Stimulated activated naive B cell treated with anti-CD40 and anti-IgM and Interleukin-4, amounts not matched to agents 10 μg/mL and 1 μg/mL and 100 μg/mL, for 72 hours (primary cell): ENCODE measurements at places on chromosomes 4 and X.
A peak's percentile ranks its signal among the peaks of the same experiment; 100 is the strongest.

DNA sequence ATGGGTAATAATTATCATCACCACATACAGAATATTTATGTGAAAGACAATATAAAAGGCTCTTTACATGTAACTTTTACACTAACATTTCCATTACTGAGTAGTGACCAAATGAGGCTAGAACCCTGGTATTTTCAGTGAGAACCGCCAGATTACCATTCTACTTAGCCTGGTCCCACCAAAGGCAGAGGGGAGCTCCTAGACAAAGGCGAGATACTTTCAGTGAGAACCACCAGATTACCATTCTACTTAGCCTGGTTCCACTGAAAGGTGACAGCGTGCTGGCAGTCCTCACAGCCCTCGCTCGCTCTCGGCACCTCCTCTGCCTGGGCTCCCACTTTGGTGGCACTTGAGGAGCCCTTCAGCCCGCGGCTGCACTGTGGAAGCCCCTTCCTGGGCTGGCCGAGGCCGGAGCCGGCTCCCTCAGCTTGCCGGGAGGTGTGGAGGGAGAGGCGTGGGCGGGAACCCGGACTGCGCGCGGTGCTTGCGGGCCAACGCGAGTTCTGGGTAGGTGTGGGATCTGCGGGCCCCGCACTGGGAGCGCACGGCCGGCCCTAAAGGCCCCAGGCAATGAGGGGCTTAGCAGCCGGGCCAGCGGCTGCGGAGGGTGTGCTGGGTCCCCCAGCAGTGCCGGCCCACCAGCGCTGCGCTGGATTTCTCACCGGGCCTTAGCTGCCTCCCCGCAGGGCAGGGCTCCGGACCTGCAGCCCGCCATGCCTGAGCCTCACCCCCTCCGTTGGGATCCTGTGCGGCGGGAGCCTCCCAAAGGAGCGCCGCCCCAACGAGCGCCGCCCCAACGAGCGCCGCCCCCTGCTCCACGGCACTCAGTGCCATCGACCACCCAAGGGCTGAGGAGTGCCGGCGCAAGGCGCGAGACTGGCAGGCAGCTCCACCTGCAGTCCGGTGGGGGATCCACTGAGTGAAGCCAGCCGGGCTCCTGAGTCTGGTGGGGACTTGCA, 1276.1 kb downstream of the PCDH7 start:
- H3K4me1 ChIP-seq = no peaks in the 10 kb centered on the region
- DNase-seq = no peak
- no peaks in the 10 kb centered on the region for H3K27me3 ChIP-seq
- H3K4me3 ChIP-seq = no peak overlapping the region

DNA sequence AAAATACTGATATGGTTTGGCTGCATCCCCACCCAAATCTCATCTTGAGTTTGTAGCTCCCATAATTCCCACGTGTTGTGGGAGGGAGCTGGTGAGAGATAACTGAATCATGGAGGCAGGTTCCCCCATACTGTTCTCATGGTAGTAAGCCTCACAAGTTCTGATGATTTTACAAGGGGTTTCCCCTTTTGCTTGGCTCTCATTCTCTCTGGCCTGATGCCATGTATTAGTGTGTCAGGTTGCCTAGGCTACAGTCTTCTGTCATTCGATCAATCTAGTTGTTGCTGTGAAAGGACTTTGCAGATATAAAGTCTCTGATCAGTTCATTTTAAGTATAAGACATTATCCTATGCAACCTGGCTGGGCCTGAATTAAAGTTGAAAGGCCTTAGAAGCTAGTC, 209.3 kb upstream of the MAOA start:
- no peak for DNase-seq
- H3K36me3 ChIP-seq = peaks cover 2% of the 10 kb centered on the region
- no peak overlapping the region for H3K4me3 ChIP-seq
- H3K27ac ChIP-seq = no peak overlapping the region

DNA sequence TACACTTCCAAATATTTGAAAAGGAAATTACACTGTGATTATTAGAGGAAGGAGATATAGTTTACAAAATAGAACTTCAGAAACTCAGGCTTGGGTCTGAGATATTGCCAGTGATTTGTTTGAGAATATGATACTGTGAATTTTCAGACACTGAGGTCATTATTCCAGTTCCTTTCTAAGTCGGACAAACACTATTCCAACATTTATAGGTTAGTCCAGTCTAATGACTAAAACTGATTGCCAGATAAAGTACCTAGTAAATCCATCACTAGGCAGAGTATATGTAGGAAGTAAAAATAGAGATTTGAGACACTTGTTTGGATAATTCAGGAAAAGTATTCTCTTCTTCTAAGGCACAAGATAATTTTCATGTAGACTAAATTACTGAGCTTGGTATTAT, 13.2 kb downstream of the MTTP start:
- no peak for DNase-seq
- H3K27me3 ChIP-seq = peaks cover 16% of the 10 kb centered on the region
- no peaks in the 10 kb centered on the region for H3K36me3 ChIP-seq

DNA sequence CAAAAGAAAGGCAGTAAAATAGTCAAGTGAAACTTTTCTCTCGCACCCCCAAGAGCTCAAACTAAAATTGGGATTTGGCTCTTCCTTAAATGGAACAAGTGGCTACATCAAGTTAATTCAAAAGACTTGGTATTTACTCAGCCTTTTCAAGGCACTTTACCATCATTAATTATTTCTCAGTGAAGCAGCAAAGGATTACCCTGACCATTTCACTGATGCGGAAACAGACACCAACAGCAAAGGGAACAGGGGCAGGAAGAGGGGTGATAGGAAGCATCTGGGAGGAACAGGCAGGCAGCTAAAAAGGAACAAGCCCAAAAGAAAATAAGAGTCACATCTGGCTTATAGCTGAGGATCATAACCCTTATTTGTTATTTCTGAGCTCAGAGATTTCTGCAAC, 2.7 kb downstream of the SCML2 start:
- peaks cover 13% of the 10 kb centered on the region for H3K4me1 ChIP-seq
- peaks cover 9% of the 10 kb centered on the region for H3K27me3 ChIP-seq
- H3K36me3 ChIP-seq = no peaks in the 10 kb centered on the region

- peaks cover 42% of the 10 kb centered on the region for H3K36me3 ChIP-seq
- no peak overlapping the region for H3K27ac ChIP-seq
Measured at GRCh38 chr4:159337041-159337440, 234.2 kb downstream of the RAPGEF2 start.

GRCh38 chr4:186954509-186954908, 230.9 kb upstream of the FAT1 start:
- H3K36me3 ChIP-seq = no peaks in the 10 kb centered on the region
- no peak overlapping the region for H3K4me3 ChIP-seq
- H3K4me1 ChIP-seq = no peaks in the 10 kb centered on the region
- H3K27ac ChIP-seq = no peak overlapping the region
- no peaks in the 10 kb centered on the region for H3K27me3 ChIP-seq

GRCh38 chrX:102978594-102978993, 41.5 kb downstream of the RAB40AL start:
- no peaks in the 10 kb centered on the region for H3K4me1 ChIP-seq
- no peak overlapping the region for H3K4me3 ChIP-seq

GRCh38 chr4:80154545-80154933, 42.8 kb upstream of the PRDM8 start:
- no peak overlapping the region for H3K27ac ChIP-seq
- H3K36me3 ChIP-seq = no peaks in the 10 kb centered on the region
- H3K4me1 ChIP-seq = peaks cover 11% of the 10 kb centered on the region
- no peaks in the 10 kb centered on the region for H3K27me3 ChIP-seq

GRCh38 chr4:86981789-86982188, 47.0 kb downstream of the AFF1 start:
- peak overlapping the region; percentile 57 for H3K4me3 ChIP-seq
- H3K36me3 ChIP-seq = peaks cover 6% of the 10 kb centered on the region
- H3K27ac ChIP-seq = peak overlapping the region; percentile 56
- DNase-seq = peak; percentile 21
- H3K4me1 ChIP-seq = peaks cover 44% of the 10 kb centered on the region
- no peaks in the 10 kb centered on the region for H3K27me3 ChIP-seq

GRCh38 chrX:29044423-29045184, 457.4 kb downstream of the IL1RAPL1 start:
- no peak overlapping the region for H3K4me3 ChIP-seq
- no peaks in the 10 kb centered on the region for H3K27me3 ChIP-seq
- H3K4me1 ChIP-seq = no peaks in the 10 kb centered on the region
- no peak for DNase-seq

DNA sequence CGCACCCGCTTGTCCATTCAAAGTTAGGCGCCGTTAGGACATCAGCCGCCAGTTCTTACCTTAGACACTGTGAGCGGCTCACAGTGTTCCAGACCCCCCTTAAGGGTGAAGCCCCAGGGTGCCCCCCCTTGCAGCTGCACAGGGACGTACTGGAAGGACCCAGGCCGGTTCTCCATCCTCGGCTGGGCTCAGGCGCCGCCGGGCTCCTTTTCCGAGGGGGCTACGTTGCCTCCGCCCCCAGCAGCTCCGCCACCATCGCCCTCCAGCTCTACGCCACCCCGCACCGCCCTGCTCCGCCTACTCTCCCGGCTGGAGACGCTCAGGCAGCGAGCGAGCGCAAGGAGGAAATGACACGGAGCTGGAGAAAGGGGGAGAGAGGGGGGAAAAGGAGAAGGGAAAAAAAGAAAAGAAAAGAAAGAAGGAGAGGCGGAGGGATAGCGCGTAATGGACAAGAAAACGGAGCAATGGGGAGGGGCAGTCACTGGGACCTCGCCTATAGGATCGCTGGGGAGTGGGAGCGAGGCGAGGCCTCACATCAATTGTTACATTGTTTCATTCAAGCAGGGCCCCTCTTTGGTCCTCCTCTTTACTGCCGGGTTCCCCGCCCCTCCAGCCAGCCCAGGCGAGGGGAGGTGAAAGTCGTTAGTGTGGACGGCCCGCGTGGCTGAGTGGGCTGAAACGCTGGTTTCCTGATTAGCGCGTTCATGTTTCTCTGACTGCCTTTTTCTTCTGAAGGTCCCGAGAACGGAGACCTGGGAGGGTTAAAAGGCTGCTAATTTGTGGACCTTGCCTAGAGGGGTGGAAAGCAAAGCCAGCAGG, at the start of gene SHROOM4:
Gene SHROOM4, minus strand, starts transcription at position 352 of the 819 bp plus-strand sequence. Its CDS starts 176 bp downstream, at position 176.
- no peak within 1 kb of the TSS for H3K27ac ChIP-seq
- H3K4me3 ChIP-seq = no peak within 1 kb of the TSS
- H3K36me3 ChIP-seq = no peaks in the 10 kb centered on the region
- H3K27me3 ChIP-seq = peaks cover 40% of the 10 kb centered on the region

DNA sequence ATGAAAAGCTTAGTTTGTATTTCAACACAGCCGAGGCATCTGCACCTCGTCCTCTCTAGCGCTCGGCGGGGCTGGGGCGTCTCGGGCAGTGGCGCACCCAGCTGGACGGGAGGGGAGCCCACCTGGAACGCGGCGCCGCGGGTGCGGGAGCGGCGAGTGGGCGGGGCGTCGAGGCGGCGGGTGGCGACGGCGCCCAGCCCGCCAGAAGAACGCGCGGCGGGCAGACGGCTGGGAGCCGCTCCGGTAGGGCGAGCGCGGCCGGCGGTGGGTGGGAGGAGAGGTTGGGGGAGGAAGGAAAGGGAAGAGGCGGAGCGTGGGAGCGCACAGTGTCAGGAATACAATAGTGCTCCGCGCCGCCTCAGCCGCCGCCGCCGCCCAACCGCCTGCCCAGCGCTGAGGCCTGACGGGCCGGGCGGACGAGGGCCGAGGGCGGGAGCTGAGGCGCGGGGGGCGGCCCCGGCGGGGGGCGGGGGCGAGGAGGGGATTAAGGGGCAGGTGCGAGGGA, at the start of gene JADE3:
Gene JADE3, plus strand, starts transcription at position 324 of the 505 bp plus-strand sequence. CDS start 72,474 bp downstream, outside the sequence.
- peak; percentile 31 for DNase-seq
- H3K27ac ChIP-seq = peak within 1 kb of the TSS; percentile 74

DNA sequence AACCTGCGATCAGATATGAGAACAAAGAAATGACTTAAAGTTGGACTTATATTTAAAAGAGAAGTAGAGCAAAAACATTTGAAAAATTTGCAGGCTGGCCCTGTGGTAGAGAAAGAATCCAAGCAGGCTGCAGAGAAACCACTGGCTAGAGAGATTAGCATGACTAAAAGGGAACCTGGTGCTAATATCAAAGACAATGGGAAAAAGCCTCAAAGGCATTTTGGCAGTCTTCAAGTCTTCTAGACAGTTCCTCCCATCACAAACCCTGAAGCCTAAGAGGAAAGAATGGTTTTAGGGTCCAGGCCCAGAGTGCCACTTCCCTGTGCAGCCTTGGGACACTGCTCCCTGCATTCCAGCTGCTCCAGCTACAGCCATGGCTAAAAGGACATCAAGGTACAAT, 33.4 kb downstream of the KCTD8 start:
- DNase-seq = no peak
- H3K27me3 ChIP-seq = no peaks in the 10 kb centered on the region
- H3K27ac ChIP-seq = no peak overlapping the region
- H3K4me3 ChIP-seq = no peak overlapping the region
- no peaks in the 10 kb centered on the region for H3K4me1 ChIP-seq
- H3K36me3 ChIP-seq = no peaks in the 10 kb centered on the region

GRCh38 chr4:48388525-48389154, 47.3 kb downstream of the SLAIN2 start:
- H3K27me3 ChIP-seq = no peaks in the 10 kb centered on the region
- peaks cover 34% of the 10 kb centered on the region for H3K36me3 ChIP-seq
- H3K4me3 ChIP-seq = no peak overlapping the region
- no peak overlapping the region for H3K27ac ChIP-seq

DNA sequence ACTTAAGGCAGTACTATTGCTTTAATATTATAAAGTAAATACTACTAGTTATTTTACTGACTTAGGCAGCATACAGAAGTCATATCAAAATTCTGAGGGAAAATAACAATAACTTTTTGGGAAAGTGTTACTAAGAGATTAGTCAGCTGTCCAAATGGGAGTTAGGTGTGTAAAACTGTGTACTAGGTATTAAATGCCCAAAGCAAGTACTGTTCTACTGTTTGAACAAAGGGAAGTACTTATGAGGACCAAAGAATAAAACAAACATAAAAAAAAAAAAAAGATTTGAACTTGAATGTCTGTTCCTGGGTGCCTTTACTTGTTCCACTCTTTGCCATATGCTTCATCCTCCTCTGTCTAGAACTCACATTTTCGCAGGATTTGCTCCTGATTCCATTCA, 174.4 kb downstream of the MSL3 start:
- H3K36me3 ChIP-seq = no peaks in the 10 kb centered on the region
- DNase-seq = no peak

DNA sequence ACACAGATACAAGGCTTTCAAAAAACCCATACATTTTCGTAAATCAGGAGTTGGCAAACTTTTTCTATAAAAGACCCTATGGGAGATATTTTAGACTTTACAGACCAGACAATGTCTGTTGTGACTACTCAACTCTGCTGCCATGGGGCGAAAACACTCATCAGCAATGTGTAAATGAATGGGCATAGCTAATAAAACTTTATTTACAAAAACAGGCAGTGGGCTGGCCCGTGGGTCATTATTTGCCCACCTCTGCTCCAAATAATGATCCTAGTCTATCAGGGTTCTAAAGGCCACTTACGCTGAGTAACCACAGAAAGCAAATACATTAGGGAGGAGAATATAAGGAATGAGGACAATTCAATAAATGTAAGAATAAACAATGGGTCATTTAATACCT, 43.9 kb upstream of the ACSL4 start:
- no peak overlapping the region for H3K27ac ChIP-seq
- no peaks in the 10 kb centered on the region for H3K36me3 ChIP-seq
- H3K27me3 ChIP-seq = no peaks in the 10 kb centered on the region
- no peak for DNase-seq
- H3K4me3 ChIP-seq = no peak overlapping the region
